ENCODE measurements at places on chromosomes 3 and 15. TPM values are rescaled to one million over a fixed set of nuclear protein-coding genes. Genes with fewer than 3 reads are reported as not detected.

DNA sequence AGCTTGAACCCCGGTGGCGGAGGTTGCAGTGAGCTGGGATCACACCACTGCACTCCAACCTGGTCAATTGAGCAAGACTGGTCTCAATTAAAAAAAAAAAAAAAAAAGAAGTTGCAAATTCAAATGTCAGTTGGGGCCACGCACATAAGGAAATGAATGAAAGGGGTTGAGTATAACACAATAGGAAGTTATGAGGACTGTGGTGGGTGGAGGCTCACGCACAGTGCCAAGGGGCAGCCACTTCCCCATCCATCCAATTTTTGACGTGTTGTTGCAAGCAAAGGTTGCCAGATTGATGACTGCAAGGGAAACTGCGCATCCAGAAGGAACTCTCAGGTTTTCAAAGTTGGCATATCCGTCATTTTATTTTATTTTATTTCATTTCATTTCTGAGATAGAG, 532.2 kb downstream of the NTRK3 start:
- no peaks in the 10 kb centered on the region for H3K36me3 ChIP-seq
- no peak overlapping the region for H3K27ac ChIP-seq
- no peak for DNase-seq
- H3K4me3 ChIP-seq = no peak overlapping the region

The TLR9 gene
- total RNA-seq = 0.20 TPM

GRCh38 chr3:84961521-84962255, 2.9 kb downstream of the CADM2 start:
- H3K36me3 ChIP-seq = no peaks in the 10 kb centered on the region
- H3K4me3 ChIP-seq = no peak overlapping the region
- peak; percentile 46 for DNase-seq
- peaks cover 34% of the 10 kb centered on the region for H3K27me3 ChIP-seq
- H3K4me1 ChIP-seq = no peaks in the 10 kb centered on the region

The TGM4 gene
- not detected for total RNA-seq

The NTRK3 gene
- total RNA-seq = 5.6 TPM

The TM6SF1 gene
- total RNA-seq = 4.3 TPM

DNA sequence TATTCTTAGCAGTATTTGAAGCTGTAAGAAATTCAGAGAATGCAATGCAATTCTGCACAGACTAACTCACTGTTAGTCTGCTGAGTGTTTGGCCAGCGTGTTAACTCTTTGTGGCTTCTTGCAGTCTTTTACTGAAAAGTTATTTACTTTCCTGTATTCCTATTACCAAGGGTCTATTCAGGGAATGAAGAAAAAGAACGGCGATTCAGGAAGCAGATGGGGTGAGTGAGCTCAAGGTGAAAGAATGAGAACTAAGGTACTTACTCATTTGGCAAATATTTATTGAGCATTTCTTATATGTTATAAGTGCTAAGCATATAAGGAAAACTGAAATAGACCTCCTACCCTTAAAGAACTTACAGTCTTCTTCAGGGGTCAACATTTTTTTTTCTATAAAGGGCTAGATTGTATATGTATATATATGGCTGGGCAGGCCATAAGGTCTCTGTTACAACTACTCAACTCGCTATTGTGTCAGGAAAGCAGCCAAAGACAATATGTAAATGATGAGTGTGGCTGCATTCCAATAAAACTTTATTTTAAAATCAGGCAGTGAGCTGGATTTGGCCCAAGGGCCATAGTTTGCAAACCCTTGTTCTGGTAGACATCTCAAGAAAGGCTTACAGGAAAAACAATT, 271.9 kb upstream of the GADL1 start:
- no peak overlapping the region for H3K4me3 ChIP-seq
- no peaks in the 10 kb centered on the region for H3K27me3 ChIP-seq
- H3K27ac ChIP-seq = no peak overlapping the region

DNA sequence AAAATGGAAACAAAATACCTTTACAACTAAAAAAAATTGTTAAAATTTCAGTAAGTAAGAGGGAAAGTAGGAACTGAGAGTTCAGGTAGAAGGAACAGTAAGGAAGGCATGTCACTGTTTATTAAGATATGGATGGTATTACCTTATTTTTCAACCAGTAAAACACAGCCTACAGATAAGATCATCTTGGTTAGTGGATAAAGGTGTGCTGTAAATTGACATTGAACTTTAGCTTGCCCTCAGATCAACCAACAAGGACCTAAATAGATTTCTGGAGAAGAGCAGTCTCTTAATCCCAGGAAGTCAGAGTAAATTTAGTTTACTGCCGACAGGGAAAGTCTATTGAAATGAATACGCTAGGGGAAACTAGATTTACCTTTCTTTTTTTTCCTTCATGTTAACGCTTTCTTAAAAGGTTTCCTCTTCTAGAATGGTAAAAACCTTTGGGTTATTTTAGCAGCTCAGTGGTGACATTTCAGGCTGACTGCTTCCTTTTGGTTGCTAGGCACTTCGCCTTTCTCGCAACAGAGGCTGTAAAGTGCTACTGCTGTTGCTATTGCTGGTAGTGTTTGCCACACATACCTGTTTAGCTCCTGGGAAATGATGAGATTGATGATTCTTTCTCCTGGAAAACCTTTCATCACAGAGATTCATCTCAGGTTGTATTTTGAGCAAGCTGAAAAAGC, 12.9 kb downstream of the DZIP3 start:
- no peaks in the 10 kb centered on the region for H3K4me1 ChIP-seq
- no peak overlapping the region for H3K4me3 ChIP-seq
- no peaks in the 10 kb centered on the region for H3K27me3 ChIP-seq
- DNase-seq = no peak
- no peak overlapping the region for H3K27ac ChIP-seq
- H3K36me3 ChIP-seq = peaks cover 4% of the 10 kb centered on the region

The KCNAB1 gene
- total RNA-seq = 0.82 TPM

The KLF15 gene
- 31.1 TPM for total RNA-seq

DNA sequence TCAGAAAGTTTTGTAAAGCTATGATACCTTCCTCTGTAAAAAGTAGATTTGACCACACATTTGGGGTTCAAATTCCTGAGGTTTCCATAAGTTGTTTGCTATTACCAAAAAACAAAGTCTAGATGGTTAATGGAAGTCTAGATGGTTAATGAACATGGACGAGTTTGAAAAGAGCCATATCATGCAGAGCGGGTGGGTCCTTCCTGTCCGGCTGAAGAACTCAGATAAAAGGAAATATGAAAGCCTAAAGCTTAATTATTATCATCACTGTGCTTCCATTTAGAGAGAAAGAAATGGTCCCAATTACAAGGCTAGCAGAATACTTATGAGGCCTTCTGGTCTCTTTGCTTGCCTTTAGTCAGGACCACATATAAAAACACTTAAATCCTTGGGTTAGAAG, 132.1 kb upstream of the SATB1 start:
- no peaks in the 10 kb centered on the region for H3K27me3 ChIP-seq
- H3K4me3 ChIP-seq = no peak overlapping the region
- no peak for DNase-seq
- no peak overlapping the region for H3K27ac ChIP-seq
- H3K4me1 ChIP-seq = no peaks in the 10 kb centered on the region
- no peaks in the 10 kb centered on the region for H3K36me3 ChIP-seq

GRCh38 chr15:81724536-81724935, 321.3 kb downstream of the MEX3B start:
- H3K4me3 ChIP-seq = no peak overlapping the region
- no peak for DNase-seq
- no peak overlapping the region for H3K27ac ChIP-seq
- peaks cover 33% of the 10 kb centered on the region for H3K4me1 ChIP-seq

DNA sequence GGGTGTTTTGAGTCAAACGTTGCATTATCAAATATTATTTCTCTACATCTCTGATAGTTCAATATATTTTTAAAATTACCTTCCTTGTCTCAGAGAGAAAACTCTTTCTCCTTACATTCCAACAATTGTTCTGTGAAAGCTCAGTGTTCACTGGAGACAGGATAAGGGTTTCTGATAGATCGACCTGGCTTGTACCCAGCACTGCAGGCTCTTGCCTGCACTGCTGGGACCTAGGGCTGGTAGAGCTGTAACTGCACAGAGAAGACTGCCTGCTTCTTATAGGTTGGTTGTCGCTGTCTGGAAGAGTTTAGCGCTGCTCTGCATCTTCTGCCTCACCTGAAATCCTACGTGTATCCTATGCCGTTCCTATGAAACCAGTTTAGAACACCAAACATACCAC, 249.9 kb upstream of the LRTM1 start:
- H3K36me3 ChIP-seq = no peaks in the 10 kb centered on the region
- H3K27me3 ChIP-seq = peaks cover 3% of the 10 kb centered on the region
- H3K4me1 ChIP-seq = no peaks in the 10 kb centered on the region
- DNase-seq = no peak

DNA sequence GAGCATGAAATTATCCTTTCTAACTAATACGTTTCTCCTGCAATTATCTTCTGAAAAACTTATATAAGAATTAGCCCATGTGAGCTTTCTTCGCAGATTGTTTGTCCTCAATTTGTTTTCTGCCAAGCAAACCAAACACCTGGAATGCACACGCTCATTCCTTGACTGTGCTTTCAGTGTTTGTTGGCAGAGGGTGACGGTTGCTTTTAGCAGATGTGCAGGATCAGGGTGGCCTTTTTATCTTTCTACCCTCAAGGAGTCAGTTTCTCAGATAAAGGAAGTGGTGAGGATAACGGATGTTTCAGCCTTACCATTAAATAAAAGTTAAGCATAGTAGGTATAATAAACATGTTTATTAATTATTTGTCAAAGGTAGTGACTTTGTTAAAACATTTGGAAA, 15.2 kb downstream of the ARPP21 start:
- H3K27me3 ChIP-seq = no peaks in the 10 kb centered on the region
- H3K36me3 ChIP-seq = no peaks in the 10 kb centered on the region
- DNase-seq = no peak
- H3K27ac ChIP-seq = no peak overlapping the region
- no peak overlapping the region for H3K4me3 ChIP-seq
- H3K4me1 ChIP-seq = no peaks in the 10 kb centered on the region

Measured in lung (tissue), 17 donors.